ENCODE measurements at places on chromosomes 7 and 10.
A peak's percentile ranks its signal among the peaks of the same experiment; 100 is the strongest.

DNA sequence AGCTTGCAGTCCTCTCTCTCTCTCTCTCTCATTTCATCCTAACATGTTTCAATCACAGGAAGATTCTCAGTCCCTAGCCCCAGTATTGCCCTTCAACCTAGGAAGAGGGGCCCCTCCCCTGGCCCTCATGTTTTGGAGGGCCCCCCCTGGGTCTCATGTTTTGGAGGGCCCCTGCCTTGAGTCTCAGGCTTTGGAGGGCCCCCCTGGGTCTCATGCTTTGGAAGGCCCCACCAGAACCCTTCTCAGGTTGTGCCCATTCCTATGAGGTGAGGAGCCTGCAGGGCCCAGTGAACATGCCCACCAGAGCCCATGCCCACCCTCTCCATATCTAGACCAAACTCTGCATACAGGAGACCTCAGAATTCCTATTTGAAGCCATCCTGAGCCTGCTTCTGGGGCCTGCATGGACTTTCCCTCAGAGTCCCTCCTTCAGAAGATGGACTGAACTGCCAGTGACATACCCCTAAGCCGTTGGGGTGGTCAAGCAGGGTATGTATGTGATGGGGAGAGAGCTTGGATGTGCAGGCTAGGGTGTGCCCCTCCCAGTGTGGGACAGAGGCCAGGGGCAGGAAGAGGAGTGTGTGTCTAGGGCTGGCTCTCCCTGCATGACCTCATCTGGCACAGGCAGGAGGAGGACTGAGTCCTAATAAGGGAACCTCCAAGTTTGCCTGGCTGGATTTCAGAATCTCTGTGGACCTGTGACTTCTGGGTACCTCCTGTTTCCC lies 8.1 kb upstream of the VDAC2 start:
- DNase-seq, result no peak

- no peak for DNase-seq
These were observed 94.4 kb upstream of the INSIG1 start for GRCh38 chr7:155203059-155203881.

GRCh38 chr10:110973400-110973799 lies 54.0 kb downstream of the SHOC2 start:
- DNase-seq, result no peak

GRCh38 chr7:42831006-42831717 lies 80.7 kb downstream of the C7orf25 start:
- DNase-seq, result no peak

DNA sequence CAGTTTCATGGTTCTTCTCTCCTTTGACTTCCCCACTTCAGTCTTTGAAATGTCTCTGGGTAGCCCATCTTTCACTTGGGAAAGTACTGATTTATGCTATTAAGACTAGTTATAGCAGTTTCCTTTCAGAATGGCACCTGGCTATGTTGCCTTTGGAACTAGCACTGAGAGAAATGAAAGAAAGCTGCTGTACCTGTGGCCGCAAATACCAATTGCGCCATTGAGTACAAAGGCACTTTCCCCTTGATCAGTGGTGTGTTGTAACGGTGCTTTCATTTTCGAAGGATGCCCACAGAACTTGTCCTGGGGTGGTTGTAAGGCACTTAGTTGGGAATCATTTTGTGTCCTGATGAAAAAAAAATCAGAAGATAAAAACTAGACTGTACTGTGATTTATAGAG lies 16.8 kb downstream of the BUB3 start:
- no peak for DNase-seq

DNA sequence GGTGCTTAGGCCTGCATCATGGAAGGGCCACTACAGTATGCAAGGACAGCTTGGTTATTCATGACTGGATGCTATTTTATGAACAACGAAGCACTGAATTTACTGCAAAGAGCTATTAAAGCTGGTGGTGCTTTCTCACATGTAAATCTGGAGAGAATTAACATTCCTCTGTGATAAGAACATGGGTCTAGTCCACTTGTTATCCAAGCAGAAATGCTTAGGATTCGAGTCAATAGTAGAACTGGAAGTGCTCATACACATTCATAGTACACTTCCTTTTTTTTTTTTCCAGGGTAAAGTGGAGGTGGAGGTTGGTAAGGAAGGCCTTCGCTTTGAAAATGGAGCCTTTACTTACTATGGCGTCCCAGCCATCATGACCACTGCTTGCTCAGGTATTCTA lies 35.0 kb downstream of the CNNM1 start:
- DNase-seq, result no peak

- DNase-seq, result no peak
These were observed 3.1 kb downstream of the ARHGAP22 start for GRCh38 chr10:48601789-48602188.

GRCh38 chr7:48179496-48180030 lies 8.3 kb downstream of the ABCA13 start:
- no peak for DNase-seq

DNA sequence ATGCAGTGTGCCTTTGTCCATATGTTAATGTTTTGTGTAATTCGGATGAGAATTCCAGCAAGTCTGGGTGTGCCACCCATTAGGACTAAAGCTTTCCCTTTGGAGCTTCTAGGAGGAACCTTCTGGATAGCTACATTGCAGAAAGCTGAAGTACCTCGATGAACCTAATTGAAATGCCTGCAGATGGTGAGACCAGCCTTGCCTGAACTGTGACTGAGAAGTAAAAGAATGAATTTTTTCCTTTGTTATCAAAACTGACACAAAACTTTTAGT lies 31.1 kb upstream of the FBXW4 start:
- peak; percentile 18 for DNase-seq

DNA sequence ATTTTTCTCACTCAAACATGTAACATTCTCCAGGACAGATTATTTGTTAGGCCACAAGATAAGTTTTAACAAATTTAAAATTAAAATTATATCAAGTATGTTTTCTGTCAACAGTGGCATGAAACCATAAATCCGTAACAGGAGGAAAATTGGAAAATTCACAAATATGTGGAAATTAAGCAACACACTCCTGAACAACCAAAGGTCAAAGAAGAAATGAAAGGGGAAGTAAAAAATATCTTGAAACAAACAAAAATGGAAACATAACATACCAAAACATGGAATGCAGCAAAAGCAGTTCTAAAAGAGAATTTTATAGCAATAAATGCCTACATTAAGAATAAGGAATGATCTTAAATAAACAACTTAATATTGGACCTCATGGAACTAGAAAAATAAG lies 147.3 kb downstream of the ZEB1 start:
- no peak for DNase-seq

- no peak for DNase-seq
These were observed 44.8 kb upstream of the GRID1 start for GRCh38 chr10:86411281-86411841.

DNA sequence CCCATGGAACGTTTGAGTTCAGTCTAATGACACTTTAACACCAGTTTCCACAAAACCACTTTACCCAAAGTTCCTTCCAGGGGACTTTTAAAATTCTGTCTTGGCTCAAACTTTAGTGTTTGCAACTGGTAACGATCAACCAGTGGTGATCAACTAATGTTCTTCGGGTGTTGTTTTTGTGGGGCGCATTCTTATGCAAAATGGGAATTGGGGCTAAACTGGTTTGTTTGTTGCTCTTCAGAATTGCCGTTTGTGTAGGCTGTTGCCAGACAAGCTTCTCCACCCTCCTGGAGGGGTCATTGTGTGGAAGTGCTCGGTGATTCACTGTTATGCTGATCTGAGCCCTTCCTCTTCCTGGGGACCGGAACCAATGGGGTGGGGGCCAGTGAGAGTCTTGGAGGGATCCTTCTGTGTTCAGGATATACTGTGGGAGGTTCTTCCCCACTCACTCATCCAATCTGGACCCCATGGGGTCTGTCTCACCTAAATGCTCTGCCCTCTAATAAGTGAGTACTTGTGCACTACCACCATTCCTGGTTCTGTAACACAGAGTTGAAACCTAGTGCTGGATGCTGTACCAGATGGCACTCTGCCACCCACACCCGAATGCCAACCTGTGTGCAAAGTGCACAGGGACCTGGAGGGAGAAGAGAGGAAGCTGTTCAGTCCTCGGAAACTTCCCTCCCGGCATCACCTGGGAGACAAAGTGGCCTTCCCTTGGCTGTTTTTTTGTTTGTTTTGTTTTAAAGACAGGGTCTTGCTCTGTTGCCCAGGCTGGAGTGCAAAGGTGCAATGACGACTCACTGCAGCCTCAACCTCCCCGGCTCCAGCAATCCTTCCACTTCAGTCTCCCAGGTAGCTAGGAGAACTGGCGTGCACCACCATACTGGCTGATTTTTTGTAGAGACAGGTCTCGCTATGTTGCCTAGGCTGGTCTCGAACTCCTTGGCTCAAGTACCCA lies 2.1 kb downstream of the NFE2L3 start:
- no peak for DNase-seq

- DNase-seq, result no peak
These were observed 101.0 kb downstream of the MYL10 start for GRCh38 chr7:101527844-101528667.

- DNase-seq, result no peak
These were observed 80.8 kb downstream of the DNAJB9 start for GRCh38 chr7:108650467-108650866.

- DNase-seq, result no peak
These were observed 158.1 kb downstream of the SNX13 start for GRCh38 chr7:17782216-17782549.

DNA sequence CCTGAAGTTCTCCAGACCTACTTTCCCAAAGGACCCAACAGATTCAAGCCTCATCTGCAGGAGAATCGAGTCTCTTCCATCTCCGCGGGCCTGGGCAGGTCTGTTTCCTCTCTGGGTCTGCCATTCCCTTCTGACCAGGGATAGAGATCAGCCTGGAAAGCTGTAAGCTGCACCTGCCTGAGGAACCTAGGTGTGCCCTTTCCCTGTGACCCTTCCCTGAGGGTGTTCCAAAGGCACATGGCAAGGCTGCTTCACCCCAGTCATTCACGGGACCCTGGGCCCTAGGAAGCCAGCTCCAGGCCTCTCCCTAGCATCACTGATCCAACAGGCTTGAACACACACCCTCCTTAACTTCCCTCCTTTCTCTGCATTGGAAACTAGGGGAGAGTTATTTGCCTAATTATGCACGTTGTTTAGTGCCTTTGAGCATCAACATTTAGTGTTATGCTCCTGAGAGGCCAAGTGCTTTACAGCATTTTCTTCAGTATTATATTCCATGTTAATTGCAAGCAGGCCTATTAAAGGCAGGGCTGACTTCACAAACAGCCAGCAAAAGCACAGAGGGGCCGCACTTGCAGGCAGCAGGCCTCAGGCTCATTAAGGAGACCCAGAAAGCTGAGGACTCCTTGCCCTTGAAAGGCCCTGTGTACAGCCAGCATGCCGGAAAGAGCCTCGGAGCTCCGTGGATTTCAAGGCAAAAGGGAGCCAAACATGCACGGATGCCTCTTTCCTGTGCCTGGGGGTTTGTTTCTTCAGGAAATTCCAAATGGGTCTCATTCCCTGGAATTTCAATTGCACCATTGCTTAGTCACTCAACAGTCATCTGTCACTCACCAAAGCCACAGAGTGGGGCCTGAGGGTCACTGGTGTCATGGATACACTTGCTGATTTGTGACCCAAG lies 91.0 kb upstream of the FAM20C start:
- no peak for DNase-seq

- DNase-seq, result no peak
These were observed 97.2 kb upstream of the LYZL1 start for GRCh38 chr10:29191674-29192073.

DNA sequence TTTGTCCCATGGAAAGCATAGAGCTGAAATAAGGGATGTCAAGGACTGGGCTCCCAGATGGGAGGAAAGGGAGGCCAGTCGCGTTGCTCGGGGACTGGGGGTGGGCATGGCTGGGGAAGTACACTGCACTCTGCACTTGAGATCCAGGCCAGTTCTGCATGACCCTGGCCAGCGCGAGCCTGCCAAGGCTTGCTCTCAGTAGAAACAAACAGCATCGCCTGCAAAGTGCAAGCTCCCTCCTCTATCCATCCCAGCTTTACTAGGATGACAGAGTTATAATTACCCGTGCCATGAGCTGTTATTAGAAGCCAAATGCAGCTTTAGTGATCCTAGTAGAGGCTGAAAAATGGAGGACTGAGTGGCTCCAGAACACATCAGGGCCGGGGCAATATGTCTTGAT lies 43.9 kb upstream of the PDCD4 start:
- no peak for DNase-seq

DNA sequence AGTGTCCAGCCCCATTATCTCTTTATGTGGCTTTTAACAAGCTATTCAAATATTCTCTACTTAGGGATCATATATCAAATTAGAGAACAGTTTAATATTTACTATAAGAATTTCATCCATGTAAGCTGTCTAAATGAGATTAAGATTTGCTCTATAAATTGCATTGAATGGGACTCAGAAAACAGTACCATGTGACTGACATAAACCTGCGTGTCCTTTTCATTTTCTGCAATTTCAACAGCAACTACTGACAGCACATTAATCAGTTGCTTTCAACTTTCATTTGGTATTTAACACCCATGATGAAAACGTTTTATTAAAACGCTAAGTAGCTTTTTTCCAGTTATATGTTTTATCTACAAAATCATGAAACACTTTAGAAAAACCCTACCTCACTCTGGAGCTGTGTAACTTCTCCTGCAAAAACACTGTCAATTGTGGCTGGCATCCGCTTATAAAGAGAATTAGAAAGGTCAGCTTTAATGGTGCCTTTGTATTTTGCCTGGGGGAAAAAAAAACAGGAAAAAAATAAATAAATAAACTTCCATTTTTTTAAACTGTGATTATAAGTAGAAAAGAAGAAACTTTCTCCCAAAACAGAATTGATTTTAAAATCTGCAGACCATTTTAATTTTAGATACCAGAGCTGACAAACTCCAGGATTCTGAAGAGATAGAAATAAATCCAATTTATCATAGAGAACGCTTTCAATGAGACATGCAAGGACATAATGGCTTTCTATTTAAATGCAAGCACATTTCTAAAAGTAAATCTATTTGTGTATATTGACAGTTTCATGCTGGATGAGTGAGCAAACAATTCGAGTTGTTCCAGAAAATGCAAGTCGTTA lies 9.2 kb downstream of the NEBL start:
- DNase-seq, result no peak
